ENCODE measurements at places on chromosomes 13 and 19. TPM values are rescaled to one million over a fixed set of nuclear protein-coding genes. Genes with fewer than 3 reads are reported as not detected.

ZNF563 gene
- total RNA-seq = 3.7 TPM

PTGIR gene
- total RNA-seq = 17.9 TPM

KLK4 gene
- total RNA-seq = not detected

STAP2 gene
- total RNA-seq = 18.5 TPM

SPC24 gene
- total RNA-seq = 59.1 TPM

FBXO27 gene
- 10.8 TPM for total RNA-seq

NXNL1 gene
- not detected for total RNA-seq

FCER2 gene
- 359 TPM for total RNA-seq

NOTCH3 gene
- 0.37 TPM for total RNA-seq

CEACAM20 gene
- total RNA-seq = not detected

GJB2 gene
- 0.24 TPM for total RNA-seq

ZNF284 gene
- total RNA-seq = 0.53 TPM

TEX26 gene
- not detected for total RNA-seq

CLDND2 gene
- 3.3 TPM for total RNA-seq

ZNF708 gene
- total RNA-seq = 8.6 TPM
